NCI-H2081 treated with DMSO at 0.1 percent for 48 hours (cell line): ENCODE measurements at places on chromosomes 6 and 20.
A peak's percentile ranks its signal among the peaks of the same experiment; 100 is the strongest.

GRCh38 chr20:44433751-44434538, 41.7 kb upstream of the TTPAL start:
- no peak for DNase-seq

GRCh38 chr6:109295109-109295773, 87.0 kb downstream of the CD164 start:
- DNase-seq = no peak

GRCh38 chr6:14897831-14898230, 348.0 kb upstream of the JARID2 start:
- DNase-seq = no peak

DNA sequence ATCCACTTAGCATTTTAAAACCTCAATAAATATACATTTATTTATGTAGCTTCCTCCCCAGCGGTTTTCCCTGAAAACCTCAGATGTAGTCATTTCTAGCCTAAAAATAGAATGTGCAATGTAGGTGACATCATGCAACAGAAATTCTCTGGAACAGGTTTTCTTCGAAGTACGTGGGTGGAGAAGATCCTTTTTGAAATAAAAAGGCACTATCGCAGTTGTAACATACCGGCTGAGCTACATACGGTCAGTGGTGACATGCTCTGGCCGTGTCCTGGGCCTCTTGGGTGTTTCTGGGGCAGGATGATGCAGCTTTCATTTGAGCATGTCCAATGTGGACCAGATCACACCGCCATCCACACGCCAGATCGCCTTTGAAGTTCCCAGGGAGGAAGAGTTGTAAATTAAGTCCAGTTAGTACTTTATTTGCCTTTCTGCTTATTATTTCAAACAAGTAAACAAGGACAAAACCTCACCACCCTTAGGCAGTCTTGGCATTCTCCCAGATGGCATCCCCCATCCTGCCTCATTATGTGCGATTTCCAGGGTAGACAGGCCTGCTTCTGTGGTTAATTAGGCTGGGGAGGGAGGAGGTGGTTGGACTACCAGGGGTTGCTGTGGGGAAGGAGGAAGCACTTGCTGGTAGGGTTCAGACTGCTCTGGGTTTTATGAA, 109.5 kb upstream of the CLDN20 start:
- peak; percentile 50 for DNase-seq

- DNase-seq = no peak
These were observed 127.0 kb downstream of the PHACTR3 start for GRCh38 chr20:59731376-59731775.

DNA sequence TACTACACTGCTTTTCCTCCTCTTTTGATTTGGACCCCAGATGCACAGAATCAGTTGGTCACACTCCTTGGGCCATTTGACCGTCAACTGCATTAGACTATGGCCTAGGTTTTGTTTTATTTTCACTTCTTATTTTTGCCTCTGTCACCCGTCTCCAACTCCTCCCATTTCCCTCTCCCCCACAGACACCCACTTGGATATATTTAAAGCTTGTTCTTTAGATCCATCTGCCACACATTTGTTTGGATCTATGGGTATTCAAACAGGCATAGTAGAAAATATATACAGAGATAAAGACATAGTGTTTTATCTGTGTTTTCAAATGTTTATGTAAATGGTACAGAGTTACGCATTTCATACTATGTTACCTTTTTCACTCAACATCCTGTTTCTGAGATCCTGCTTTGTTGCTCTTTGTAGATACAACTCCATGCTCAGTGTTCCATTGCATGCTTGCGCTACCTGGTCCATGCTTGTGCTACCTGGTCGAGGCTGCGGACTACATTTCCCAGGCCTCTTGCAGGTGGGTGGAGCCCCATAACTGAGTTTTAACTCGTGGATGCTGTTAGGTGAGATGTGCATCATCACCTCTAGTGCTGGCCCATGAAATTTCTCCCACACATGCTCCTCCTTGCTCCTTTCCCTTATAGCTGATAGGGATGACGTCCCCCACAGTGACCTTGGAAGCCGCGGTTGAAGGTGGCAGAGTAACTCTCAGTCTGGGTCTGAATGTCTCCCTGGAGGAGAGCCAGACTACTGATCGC, 11.5 kb upstream of the PREX1 start:
- DNase-seq = no peak

GRCh38 chr6:137269803-137270202, 50.6 kb upstream of the IFNGR1 start:
- DNase-seq = no peak

DNA sequence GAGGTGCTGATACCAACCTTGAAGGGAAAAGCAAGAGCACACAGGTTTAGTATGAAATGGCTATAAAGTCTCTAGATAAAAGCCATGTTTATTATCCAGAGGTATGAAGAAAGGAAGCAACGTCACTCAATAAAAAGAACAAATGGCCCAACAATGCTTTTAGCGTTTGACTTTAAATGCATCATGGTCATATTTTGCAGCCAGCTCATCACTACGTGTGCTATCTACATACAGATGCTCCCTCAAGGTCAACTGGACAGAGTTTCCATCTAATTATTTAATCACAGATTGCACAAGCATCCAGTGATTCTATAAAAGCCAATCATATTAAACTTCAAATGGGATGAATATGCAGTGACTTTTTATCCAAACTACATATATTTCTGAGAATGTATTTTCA, 127.6 kb upstream of the SYNDIG1 start:
- DNase-seq = no peak

DNA sequence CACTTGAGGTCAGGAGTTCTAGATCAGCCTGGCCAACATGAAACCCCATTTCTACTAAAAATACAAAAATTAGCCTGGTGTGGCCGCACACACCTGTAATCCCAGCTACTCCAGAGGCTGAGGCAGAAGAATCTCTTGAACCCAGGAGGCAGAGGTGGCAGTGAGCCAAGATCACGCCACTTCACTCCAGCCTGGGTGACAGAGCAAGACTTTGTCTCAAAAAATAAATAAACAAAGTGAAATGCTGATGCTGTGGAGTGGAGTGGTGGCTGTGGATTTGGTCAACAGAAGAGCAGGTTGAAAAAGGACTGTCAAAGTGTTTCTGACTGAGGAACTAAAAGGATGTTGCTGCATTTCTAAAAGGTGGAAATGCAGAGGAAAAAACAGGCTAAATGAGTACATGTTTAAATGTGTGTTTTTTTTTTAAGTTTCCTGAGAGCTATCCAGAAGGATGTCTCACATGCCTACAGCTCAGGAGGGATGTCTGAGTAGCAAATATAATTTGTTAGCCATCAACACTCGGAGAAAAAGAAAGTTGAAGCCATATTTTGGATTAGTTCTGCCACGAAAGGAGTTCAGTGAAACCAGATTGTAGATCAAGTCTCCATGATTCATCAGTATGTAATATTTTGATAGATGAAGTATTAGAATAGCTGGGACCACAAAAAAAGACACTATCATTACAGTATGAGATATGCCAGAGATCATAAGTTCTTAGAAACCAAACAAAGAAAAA, 621.1 kb upstream of the ADGRB3 start:
- no peak for DNase-seq

DNA sequence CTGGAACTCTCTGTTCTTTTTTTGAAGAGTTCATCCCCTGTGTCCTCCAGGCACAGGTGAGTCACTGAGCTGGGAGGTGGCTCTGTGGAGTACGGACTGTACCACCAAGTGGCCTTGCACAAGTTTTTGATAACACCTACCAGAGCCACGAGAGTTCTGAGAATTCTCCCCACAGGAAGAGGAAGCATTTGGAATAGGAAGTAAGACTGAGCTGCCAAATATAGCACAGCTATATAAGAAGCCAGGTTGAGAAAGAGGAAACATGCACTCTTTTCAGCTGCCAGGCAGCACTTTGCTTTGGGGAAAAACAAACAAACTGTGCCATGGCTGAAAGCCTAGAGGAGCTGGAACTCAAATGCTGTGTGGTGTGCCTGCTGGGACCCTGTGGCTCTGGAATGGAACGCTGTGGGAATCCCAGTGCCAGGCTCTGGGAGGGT, 70.8 kb upstream of the RIPOR2 start:
- no peak for DNase-seq

DNA sequence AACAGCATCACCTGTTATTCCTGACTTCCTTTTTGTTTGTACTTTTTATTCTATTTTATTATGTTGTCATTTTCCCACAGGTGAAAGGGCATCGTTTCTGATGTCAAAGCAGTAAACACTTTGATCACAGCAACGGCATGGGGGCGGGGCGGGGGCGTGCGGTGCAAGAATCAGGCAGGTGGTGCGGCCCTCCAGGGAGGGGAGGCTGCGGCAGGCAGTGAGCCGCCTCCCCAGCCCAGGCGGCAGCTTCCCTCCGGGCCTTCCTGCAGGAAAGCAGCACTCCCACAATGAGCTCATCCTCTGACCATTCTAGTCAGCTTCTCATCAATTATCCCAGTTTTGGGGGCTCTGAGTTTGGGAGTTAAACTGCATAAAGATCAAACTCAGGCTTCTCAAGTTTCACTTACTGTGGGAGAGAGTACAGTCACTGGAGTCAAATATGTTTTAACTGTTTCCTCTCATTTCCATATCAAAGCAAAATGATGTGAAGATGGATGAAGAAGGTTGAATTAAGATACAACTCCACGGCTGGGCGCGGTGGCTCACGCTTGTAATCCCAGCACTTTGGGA, 608.4 kb upstream of the AGPAT4 start:
- no peak for DNase-seq

DNA sequence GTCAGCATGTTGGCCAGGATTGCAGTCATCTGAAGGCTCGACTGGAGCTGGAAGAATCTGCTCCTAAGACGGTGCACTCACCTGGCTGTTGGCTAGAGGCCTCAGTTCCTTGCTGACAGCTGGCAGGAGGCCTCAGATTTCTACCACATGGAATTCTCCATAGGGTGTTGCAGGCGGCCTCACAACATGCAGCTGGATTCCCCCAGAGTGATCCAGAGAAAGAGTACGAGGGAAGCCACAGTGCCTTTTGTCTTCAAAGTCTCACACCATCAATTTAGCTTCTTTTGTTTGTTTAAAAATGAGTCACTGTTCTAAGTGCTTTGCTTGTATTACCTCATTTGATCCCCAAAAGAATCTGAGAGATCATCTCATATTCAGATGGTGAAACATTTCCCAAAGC, 65.5 kb upstream of the FYN start:
- DNase-seq = no peak

GRCh38 chr6:168347615-168348014, 28.0 kb upstream of the DACT2 start:
- no peak for DNase-seq

DNA sequence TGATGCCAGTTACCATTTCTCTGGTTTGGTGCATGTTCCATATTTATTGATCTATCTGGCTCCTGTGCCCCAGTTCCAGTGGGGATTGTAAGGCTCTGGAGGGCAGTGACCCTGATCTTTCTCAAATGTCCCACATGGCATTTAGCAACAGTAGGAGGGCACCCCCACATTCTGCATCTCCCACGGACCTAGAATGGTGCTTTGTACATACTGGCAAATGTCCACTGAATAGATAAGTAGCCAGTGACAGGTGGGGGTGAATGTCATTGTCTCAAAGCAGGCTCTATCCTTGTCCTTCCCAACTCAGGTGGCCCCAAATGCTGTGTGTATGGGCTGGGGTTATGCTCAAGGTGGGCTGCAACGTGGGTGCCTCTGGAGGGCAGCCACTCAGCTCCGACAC, 84.2 kb downstream of the TMEM242 start:
- DNase-seq = no peak

GRCh38 chr20:1383623-1384404, 9.0 kb downstream of the FKBP1A start:
- DNase-seq = peak; percentile 86

GRCh38 chr20:35561268-35561667, 19.4 kb downstream of the ERGIC3 start:
- DNase-seq = no peak

DNA sequence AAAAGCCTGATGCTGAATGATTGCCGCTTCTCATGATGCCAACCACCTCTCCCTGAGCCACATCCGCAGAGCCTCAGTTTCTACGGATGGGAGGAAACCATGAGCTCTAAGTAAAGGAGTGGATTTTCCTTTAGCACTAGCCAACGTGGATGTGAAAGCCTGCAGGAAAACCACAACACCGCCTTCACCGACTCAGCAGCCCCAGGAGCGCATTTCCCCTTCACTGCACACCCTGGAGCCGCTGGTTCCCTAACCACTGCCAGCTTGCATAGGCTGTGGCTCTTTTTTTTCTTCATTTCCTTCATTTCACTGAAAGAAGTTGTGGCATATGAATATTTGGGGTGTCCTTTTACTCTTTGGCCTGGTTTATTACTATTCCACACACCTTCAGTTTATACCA, 50.5 kb upstream of the SSTR4 start:
- no peak for DNase-seq

GRCh38 chr6:26339612-26340011, 25.4 kb upstream of the BTN3A2 start:
- DNase-seq = no peak

DNA sequence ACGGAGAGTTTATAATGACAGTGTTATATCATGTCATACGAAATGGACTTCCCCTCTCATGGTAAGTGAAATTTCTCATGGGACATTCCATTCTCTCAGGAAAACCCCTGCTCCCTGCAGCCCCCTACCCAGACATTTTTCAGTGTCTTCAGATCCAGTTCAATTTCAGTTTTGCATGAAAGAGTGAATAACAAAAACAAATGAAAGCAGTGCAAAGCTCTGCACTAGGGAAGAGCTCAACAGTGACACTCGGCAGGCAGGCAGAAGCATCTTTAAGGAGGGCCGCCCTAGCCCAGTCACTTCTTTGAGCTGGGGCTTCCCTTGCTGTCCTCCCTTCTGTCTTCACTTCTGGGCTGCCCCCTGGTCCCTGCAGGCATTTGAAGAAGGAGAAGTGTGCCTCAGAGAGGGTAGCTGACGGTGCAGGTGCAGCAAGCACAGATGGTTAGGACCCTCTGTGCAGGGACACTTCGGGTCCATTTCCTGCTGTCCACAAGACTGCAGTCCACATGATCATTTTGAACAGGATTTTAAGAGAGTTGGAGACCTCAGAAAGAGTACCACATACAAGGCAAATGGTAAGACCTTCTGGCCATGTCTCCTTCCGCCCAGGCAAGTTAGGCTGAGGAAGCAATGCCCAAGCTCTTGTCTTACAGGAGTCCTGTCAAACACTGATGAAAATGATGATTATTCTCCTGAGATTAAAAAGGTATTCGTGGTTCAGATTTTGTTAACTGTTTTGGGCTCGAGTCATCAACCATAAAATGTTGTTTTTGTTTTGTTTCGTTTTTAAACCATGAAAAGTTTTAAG, 5.4 kb upstream of the DUSP22 start:
- no peak for DNase-seq

- DNase-seq = no peak
These were observed 1622.8 kb downstream of the HACE1 start for GRCh38 chr6:103236923-103237322.

DNA sequence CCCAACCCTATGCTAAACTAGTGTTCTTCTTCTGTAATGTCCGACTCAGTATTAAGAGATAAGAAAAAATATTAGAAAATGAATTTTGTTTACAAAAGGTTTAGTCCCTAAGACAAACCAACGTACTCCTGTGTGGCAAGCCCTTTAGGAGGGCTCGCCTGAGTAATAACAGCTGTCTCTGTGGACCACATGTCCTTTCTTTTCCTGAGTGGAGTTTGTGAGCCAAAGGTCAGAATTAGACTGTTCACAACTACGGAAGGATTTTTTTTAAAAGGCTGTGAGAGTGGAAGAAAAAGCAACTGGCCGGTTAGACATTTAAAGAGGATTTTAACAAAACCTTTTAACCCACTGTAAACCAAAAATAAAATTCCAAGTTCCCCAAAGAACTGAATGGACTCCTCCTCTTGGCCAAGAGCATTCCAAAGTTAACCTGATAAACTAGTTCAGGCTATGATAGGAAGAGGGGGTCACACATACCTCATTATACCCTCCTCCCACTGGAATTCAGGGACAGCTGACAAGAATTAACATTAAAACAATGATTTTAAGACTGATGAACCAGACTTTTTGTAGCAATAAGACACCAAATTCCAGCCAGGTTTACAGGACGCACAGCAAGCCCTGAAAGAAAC, 43.5 kb downstream of the FAM184A start:
- no peak for DNase-seq
